ENCODE measurements at places on chromosomes 2 and 18.

DNA sequence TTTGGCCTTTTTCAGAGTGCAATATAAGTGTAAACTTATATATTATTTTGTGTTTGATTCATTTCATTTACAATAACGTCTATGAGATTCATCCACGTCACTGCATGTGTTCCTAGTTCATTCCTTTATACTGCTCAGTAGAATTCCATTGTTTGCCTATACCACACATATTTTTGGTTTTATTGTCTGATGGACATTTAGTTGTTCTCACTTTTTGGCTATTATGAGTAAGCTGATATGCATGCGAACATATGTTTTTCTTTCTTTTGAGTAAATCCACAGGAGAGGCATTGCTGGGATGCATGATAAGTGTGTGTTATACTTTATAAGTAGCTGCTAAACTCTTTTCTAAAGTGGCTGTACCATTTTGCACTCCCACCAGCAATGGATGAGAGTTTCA lies 314.8 kb upstream of the HS6ST1 start:
- H3K36me3 ChIP-seq, result no peaks in the 10 kb centered on the region
- peaks cover 26% of the 10 kb centered on the region for H3K4me1 ChIP-seq
- H3K27me3 ChIP-seq, result peaks cover 2% of the 10 kb centered on the region
- no peak for DNase-seq
- no peak overlapping the region for H3K27ac ChIP-seq

DNA sequence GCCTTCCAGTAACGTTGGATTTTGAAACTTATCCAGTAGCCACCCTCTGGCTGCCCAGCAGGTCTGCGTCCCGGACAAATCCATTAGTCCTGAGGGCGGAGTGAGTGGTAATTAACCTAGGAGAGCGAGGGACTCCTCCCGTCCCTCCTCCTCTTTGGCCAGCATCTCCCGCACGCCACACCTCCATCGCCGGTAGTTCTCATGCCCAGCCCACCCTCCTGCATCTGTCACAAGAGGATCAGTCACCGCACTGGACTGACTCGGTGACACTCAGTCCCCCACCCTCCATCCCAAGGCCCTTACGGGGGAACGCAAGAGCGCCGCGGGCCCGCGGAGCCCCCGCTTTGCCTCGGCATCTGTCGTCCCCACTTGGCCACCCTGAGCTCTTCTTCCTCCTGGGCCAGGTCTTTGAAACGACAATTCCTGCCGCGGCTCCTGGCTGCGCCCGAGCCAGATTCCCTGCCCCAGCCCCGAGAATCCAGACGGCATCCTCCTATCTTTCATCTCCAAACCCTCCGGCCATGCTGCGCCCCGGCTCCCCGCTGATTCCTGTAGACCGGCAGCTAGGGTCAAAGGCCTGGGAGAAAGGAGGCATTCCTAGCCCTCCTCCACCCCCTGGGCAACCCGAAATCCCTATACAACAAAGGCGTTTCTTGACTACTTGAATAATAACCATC lies 77.5 kb downstream of the EIF2AK3 start:
- H3K27ac ChIP-seq, result peak overlapping the region; percentile 68
- H3K4me1 ChIP-seq, result peaks cover 5% of the 10 kb centered on the region
- peak; percentile 52 for DNase-seq

- peaks cover 2% of the 10 kb centered on the region for H3K4me1 ChIP-seq
- H3K36me3 ChIP-seq, result no peaks in the 10 kb centered on the region
- H3K27ac ChIP-seq, result no peak overlapping the region
- no peak for DNase-seq
- H3K4me3 ChIP-seq, result no peak overlapping the region
These were observed 17.0 kb upstream of the MFSD2B start for GRCh38 chr2:23992931-23993330.

- H3K4me3 ChIP-seq, result no peak overlapping the region
- no peaks in the 10 kb centered on the region for H3K36me3 ChIP-seq
- H3K27me3 ChIP-seq, result peaks cover 2% of the 10 kb centered on the region
- no peak for DNase-seq
These were observed 17.5 kb downstream of the POLR1A start for GRCh38 chr2:86087936-86088850.

DNA sequence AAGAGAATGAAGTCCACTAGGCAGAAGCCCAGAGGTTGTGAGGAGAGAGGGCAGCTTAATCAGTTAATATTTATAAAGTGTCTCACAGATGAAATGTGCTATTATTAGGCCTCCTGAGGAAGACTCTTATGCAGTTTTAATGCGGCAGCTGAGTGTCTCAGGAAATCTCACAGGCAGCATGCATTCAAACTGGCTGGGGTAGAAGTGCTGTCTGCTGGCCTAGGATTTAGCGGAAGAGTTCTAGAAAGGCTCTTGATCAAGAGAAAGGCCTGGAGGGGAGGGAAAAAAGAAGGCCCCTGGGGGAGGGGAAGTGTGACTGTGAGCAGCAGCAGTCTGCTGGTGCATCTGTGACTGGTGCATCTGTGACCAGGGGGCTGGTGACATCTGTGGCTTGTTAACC lies 133.0 kb downstream of the FSHR start:
- peak overlapping the region; percentile 100 for H3K27ac ChIP-seq
- DNase-seq, result peak; percentile 87
- H3K4me3 ChIP-seq, result peak overlapping the region; percentile 77
- H3K27me3 ChIP-seq, result peaks cover 13% of the 10 kb centered on the region
- peaks cover 5% of the 10 kb centered on the region for H3K36me3 ChIP-seq
- peaks cover 46% of the 10 kb centered on the region for H3K4me1 ChIP-seq
